ENCODE measurements at places on chromosomes 7 and 10.
A peak's percentile ranks its signal among the peaks of the same experiment; 100 is the strongest.

- no peak for DNase-seq
These were observed 7.4 kb downstream of the MCM10 start for GRCh38 chr10:13168781-13169180.

DNA sequence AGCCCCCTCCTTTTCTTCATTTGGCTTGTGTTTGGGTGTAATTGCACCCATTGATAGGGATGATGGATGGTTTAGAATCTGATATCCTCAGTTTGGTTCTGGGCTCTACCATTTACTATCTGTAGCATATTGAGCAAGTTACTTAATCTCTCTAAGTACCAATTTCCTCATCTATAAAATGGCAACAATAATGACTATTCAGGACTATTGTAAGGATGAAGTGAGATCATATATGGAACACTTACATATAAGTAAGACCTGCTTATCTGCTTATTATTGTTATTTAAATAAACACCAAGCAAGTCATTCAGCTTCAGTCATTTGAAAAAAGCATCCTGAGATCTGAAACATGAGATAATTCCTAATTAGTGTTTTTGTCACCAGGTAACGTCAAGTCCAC, 127.0 kb downstream of the SEC23IP start:
- no peak for DNase-seq

DNA sequence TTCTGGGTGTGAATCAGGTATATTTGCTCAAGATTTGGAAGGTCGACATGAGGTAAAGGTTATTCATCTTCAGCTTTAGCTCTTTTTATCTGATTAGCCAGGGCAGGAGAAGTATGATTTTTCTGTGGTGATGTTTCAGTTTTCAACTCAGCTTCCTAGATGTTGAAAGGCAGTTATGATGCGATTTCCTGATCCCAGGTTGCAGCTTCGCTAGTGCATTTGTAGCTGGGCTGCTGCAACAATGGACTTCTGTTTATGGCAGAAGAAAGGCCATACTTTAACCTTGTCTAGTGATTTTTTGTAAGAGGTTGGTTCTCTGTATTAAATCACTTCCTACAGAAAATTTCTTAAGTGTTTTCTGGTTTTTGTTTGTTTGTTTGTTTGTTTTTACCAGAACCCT, 619.3 kb downstream of the AUTS2 start:
- no peak for DNase-seq

DNA sequence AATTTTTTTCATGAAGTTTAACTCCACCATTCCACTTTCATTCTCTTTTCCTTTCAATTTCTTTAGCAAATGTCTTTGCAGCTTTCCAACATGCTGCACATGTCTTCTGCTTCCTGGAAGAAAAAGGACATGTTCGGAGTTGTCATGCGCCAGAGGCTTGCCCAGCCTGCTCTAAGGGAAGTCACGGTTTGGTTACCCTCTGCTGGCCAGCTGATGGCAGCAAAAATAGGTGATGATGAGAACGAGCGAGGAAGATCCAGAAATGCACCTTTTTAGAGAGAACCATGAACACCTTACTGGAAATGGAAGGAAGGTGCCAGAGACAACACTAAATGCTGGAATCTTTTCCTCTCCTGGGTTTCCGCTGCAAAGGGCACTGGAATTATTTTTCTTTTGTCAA, 4.9 kb upstream of the ZSCAN21 start:
- no peak for DNase-seq

- no peak for DNase-seq
These were observed 129.1 kb downstream of the LRRC4 start for GRCh38 chr7:127901895-127902703.

- no peak for DNase-seq
These were observed 944.1 kb downstream of the SORCS3 start for GRCh38 chr10:105585171-105585570.

DNA sequence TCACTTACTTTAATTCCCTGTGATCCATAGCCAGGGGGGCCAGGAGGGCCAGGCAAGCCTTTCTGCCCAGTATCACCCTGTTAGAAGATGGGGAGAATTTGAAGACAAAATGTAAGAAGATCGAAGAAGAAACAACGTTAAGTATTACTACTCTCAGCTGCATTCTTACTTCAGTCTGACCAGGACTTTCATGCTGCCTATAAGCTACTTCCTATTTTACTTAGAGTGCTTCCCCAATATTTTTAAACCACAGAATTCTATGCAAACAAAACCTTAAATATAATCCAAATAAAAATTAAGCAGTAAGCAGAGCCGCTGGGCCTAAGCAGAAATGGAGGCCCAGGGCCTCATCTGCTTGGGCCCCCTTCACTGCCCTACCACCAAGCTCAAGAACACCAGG, 117.8 kb downstream of the COL28A1 start:
- no peak for DNase-seq

GRCh38 chr7:77433901-77434300, 17.8 kb upstream of the GSAP start:
- DNase-seq, result no peak

- DNase-seq, result no peak
These were observed 145.5 kb upstream of the AGR3 start for GRCh38 chr7:17027143-17027788.

DNA sequence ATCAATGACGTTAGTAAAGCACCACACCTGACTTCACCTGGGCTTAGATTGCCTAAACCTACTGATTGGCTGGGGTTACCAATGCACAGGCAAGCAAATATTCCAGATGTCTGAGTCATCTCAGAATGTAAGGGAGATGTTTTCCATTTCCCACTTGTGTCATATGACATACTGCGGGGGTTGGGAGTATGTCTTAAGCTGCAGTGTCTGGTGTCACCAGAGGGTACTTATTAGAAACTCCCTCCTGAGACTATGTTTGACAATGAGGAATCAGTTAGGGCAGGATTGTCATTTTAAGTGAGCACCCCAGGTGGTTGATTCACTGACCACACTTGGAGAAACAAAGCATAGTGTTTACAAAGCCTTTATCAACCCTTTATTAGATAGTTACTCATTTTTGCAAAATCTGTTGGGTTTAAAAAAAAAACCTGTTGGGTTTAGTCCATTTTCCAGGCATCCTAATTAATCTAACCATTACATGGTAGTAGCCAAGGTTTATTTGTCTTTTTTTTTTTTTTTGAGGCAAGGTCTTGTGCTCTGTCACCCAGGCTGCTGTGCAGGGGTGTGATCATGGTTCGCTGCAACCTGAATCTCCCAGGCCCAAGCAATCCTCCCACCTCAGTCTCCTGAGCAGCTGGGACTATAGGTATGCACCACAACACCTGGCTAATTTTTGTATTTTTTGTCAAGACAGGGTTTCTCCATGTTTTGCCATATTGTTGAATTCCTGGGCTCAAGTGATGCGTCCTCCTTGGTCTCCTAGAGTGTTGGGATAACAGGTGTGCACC, 72.5 kb downstream of the CDK6 start:
- DNase-seq, result no peak

- DNase-seq, result no peak
These were observed 1.3 kb downstream of the ARHGAP22 start for GRCh38 chr10:48603421-48604038.

DNA sequence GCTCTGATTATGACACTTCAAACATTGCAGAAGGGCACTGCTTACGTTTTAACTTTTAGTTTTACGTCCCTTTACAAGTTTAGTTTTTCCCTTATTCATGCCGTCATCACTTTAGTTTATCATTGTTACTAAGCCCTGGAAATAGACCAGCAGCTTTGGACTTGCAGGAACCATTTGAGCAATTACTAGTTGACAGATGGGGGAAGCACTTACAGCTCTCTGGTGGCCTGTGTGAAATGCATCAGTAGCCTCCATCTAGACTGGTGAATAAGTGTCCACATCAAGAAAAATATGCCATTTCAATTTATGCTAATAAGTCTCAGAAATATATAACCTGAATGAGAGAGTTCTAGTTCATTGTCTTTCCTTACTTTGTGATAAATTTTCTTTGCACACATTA, 194.9 kb upstream of the GRM3 start:
- no peak for DNase-seq

DNA sequence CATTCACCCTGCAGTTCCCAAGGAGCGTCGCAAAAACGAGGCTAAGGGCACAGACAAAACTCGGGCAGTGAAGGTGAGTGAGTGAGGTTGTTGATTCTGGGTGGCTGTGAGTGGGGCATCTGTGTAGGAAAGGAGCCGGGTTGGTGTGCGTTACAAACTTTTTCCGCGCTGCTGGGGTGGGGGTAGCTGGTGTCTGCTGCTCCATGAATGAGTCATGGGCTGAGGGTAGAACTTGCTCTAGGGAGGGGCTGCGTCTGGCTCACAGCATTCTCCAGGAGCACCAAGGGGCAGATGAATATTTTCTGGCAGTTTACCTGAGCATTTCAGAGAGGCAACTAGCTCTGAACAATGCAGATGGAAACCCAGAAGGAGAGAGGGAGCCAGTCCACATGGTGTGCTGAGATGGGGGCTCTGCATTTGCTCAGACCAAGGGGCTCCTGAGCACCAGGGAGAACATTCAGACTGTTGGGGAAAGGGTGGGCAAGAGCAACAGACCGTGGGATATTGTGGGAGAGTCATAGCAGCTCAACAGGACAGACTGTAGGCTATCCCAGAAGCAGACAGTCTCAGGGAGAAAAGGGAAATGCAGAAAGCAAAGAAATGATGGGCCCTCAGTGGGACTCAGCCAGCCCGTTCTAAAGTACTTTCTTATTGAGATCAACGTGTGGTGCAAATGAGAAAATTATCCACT, 18.8 kb downstream of the NOBOX start:
- peak; percentile 49 for DNase-seq

GRCh38 chr10:50419091-50419490, 167.8 kb upstream of the ASAH2 start:
- DNase-seq, result no peak

GRCh38 chr7:41809940-41810576, 107.2 kb upstream of the INHBA start:
- no peak for DNase-seq

DNA sequence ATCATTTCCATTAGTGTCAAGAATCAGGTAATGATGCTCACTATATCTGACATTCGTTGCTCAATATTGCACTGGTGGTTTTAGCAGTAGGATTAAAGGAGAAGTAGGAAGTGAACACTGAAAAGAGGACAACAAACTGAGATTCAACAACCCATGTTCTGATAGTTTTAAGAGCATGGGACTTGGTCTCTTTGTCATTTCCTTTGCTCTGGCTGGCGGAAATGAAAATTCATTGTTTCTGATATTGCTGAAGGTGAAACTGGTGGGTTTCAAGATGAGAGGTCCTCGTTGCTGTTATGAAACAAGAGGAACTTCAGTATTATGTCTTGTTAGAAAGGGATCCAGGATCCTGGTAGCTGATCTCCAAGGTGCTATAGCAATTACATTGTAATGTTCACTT, 129.0 kb downstream of the DNAH11 start:
- DNase-seq, result no peak

GRCh38 chr10:98038288-98038687, 7.9 kb upstream of the CRTAC1 start:
- no peak for DNase-seq

- DNase-seq, result no peak
These were observed 29.1 kb downstream of the FAS start for GRCh38 chr10:89019569-89020327.

DNA sequence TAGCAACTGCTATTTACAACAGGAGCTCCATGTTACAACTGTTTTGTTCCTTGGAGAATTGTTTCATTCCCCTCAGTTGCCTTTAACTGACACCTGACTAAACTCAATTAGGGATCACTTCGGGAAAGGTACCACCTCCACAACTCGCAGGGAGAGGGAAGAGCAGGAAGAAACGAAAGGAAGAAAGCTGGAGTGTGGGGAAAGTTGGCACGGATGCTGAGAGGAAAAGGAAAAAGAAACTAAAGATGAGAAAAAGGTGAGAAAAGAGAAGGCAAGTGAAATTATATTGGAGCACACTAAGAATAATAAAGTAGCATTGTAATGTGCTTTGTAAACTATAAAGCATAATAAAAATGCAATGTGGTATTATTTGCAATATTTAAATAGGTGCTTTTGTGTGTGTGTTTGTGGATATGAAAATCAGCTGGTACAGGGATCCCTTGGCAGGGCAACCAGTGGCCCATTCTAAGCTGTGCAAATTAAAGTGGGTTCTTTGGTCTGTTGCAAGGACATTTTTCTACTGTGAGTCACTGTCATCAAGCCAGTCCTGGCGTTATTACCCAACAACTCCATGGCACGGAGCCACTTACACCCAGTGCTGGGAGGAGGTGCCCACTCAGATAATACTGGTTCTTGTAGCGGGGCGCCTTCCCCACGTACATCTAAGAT, 45.9 kb downstream of the HIPK2 start:
- DNase-seq, result no peak

GRCh38 chr7:47609803-47610452, 28.0 kb upstream of the TNS3 start:
- DNase-seq, result no peak

DNA sequence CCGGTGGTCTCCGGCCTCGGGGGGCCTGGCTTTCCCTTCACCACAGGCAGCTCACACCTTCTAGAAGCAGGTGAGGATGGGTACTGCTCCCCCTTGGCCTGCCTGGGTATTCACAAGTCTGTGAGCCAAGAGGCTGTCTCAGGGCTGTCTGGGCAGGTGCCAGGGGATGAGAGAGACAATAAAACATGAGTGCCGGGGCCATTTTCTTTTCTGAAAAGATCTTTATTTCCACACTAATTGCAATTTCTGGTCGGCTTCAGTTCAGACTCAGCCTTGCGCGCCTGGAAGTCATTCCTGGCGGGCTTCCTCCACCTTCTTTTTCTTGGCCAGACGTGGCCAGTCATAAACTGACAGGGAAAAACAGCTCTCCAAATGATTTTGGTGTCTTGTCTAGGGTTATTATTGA, 171.2 kb downstream of the ARHGAP12 start:
- no peak for DNase-seq

GRCh38 chr7:88311675-88312036, 5.0 kb upstream of the STEAP4 start:
- no peak for DNase-seq

DNA sequence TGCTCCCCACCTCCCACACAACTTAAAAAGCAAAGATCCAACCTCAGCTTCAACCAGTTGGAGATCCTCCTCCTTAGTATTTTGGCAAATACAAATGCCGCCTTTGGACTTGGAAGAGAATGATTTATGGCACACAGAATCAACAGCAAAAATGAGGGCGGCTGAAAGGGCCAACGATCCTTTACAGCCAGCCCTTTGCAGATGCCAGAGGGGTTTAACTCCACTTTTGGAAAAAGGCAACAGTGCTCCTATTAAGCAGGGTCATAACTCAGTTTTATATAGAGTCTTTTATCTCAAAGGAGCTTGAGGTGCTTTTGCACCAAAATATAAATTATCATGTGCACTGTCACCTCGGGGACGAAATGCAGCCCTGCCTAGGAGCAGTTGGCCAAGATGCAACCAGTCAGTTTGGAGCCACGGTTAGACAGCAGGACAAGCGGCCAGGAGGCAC, 56.7 kb upstream of the JCAD start:
- no peak for DNase-seq

DNA sequence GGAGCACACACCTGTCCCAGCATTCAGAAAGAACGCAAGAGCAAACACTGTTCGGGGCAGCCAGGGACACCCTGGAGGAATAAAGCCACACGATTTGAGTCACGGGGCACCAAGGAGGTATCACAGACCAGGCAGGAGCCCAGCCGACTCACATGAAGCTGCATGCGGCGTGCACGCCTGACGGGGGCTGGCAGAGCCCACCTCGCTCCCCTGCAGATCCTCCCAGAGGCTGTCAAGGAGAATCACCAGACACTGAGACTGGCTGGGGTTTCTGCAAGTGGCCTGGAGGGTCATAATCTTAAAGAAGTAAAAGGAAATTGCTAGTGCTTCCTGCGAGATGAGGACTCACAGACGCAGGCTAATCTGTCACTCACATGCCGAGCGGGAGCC, 61.6 kb downstream of the TCERG1L start:
- no peak for DNase-seq

GRCh38 chr7:51255036-51255435, 61.6 kb downstream of the COBL start:
- no peak for DNase-seq

Measured in stimulated activated CD4-positive, alpha-beta T cell treated with anti-CD3 and anti-CD28 coated beads, Interleukin-4, amount 100 ng/mL, for 48 hours (primary cell).